Activated CD8-positive, alpha-beta memory T cell treated with anti-CD3 and anti-CD28 coated beads for 24 hours (primary cell): ENCODE measurements at places on chromosomes 13 and 19.

- DNase-seq: no peak
These were observed 64.0 kb downstream of the DNAJC3 start for GRCh38 chr13:95740979-95741320.

DNA sequence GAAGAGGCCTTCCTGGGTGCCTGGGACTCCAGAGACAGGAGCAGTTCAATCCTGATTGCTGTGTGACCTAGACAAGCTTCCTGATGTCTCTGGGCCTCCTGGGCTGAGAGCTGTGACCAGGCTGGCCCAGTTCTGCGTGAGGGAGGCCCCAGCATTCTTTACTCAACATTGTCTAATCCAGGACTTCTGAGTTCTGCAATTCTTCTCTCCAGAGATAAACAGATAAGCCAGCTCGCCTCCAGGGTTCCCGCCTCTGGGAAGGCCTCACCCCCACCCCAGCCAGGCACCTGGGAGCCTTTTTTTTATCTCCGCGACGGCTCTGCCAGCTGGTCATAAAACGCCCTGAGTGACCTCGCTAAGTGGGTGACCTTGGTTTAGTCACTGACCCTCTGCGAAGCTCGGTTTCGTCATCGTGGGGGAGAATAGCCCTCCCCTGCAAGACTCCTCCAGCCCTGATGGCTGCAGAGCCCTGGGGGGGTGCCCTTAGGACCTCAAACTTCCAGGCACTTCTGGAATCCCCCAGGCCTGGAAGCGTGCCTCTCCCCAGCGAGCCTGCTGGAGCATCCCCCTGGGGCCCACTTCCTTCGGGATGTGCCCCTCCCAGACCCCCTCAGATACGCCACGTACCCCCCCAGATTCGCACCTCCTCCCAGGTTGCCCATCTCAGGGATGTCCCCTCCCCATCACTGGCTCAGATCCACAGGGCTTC is 1.9 kb downstream of the SULT2B1 start:
- no peak for DNase-seq

GRCh38 chr19:34676697-34677385 is at the start of gene SCGB2B2:
Gene SCGB2B2, minus strand, starts transcription at chr19:34677159. Its CDS starts 82,596 bp downstream, at chr19:34594563.
- DNase-seq: peak; percentile 86

- DNase-seq: no peak
These were observed 76.5 kb downstream of the ZNF726 start for GRCh38 chr19:23991170-23991569.

GRCh38 chr19:6734096-6734696 is 3.2 kb downstream of the GPR108 start:
- DNase-seq: no peak

DNA sequence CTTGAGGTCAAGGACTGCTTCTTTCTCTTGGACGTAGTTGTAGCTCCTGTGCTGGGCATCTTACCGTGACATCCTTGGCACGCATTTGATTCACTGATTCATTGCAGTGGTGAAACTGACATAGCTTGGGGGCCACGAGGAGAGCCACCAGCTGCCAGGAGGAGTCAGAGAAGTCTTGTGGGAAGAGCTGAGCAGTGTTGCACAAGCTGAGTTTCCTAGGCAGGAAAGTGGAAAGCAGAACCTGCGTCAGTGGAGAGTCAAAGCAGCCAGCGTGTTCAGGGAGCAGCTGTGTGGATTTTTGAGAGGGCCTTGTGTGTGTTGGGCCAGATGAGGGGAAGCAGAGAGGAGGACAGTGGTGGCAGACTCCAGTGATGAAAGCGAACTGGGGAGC is 5.3 kb upstream of the GPR183 start:
- DNase-seq: no peak

GRCh38 chr19:36973021-36973843 is 57.1 kb downstream of the ZNF568 start:
- peak; percentile 91 for DNase-seq

DNA sequence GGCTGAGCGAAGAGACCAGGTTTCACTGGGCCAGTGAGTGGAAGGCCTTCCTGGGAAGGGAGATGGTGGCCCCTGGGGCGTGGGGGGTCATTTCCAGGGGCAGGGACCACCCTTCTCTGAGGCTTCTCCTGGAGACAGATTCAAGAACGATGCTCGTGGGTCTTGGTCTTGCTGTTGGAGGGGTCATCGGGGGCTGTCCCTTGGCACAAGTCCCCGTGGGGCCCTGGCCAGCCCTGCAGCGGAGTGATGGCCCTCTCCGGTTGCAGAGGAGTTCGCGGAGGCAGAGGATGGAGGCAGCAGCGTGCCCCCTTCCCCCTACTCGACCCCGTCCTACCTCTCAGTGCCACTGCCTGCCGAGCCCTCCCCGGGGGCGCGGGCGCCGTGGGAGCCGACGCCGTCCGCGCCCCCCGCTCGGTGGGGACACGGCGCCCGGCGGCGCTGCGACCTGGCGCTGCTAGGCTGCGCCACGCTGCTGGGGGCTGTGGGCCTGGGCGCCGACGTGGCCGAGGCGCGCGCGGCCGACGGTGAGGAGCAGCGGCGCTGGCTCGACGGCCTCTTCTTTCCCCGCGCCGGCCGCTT is 4.8 kb downstream of the TTC9B start:
- DNase-seq: no peak

GRCh38 chr13:80196756-80197155 is 144.2 kb downstream of the SPRY2 start:
- no peak for DNase-seq

DNA sequence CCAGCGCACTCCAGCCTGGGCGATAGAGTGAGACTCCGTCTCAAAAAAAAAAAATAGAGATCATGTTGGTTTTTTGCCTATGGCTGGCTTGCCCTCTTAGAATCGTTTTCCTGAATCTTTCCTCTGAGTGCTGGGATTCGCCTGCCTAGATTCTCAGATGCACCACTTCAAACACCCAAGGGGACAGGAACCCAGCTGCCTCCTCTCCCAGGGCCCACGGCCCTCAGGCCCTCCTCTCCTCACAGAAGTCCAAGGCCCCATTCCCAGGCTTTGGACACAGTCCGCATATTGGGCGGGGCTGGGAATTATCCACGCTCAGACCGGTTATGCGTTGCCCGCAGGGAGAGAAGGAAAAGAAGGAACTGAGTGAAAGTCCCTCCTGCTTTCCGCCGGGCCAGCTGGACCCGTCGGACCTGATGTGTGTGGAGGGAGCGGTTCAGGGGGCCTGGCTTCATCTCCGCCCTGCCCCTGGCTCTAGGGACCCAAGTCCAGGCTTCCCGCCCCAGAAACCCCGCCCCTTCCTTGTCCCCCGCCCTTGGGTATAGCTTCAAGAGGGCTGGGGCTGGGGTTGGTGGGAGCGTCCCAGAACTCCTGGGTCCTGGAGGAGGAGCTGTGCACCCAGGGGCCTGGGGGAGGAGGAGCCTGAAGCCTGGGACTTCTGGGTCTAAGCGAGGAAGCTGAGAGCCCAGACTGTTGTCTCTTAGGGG is 5.8 kb downstream of the PPFIA3 start:
- no peak for DNase-seq

DNA sequence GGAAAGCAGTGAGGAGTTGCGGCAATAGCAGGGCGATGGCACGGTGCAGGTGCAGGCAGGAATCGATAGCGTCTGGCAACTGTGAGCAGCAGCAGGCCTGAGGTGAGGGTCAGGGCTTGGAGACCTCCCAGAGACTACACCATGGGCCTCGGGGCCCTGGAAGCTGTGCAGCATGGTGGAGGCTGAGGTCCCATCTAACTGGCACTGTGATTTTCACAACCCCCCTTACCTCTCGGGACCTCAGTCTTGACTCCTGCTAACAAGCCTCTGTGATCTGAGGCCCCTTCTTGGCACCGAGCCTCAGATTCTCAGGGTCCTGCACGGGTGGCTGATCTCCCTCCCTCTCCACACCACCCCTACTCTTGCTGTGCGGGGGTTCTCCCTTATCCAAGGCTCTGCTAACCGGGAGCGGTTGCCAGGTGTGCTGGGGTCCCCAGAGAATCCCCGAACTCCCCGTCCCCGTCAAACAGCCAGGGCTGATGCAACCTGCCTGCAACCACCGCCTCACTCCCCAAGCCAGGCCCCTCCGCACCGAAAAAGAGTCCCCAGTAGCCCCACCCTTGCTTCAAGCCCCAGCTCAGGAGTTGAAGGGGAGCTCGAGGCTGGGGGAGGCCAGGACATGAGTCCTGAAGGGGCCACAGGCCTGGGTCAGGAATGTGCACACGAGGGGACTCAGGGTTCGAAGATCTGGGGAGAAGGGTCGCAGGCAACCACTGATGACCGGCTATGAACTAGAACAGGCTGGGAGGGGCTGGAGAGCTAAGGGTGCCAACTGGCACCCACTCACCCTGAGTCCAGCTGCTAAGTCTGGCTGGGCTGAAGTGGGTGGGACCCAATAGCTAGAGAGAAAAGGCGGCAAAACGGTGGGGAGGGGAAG is 4.8 kb upstream of the ATF5 start:
- no peak for DNase-seq

- DNase-seq: no peak
These were observed 74.7 kb downstream of the KLF5 start for GRCh38 chr13:73133531-73133930.

DNA sequence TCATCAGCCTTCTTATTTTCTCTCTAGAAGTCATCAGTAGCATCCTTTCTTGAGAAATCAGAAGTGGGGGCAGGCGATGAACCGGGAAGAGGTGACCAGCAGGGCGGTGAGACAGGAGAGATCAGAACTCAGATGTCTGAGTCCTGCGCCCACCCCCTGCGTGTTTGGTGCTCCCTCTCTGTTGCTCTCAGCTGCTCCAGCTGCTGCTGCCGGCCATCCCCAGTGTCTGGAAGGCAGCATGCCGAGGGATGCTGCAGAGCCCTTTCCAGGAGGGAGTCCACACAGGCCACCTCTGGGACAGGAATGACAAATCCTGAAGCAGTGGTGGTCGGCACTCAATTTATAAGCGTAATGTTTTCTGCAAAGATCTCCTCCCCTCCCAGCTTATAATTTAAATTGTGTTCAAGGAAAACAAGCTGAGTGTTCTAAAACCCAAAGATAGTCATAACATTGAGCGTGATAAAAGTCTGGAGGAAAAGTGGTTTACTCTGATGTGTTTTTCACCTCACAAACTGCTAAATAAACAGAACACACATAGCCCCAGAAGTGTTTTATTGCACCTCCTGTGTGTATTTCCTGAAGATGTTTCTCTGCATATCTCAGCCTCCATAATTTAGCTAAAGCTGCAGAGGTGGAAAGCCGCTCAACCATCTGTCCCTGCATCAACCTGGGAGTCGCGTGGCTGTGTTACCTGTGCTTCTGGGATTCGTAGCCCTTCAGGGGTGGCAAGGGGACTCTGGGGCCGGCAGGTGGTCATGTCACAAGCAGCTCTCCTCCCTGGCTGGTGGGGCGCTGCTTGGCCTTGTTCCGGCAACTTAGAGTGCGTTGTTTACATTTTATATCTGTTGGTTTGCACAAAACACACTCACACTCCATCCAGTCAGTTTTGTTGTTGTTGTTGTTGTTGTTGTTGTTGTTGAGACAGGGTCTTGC is 191.2 kb downstream of the USP12 start:
- DNase-seq: no peak

DNA sequence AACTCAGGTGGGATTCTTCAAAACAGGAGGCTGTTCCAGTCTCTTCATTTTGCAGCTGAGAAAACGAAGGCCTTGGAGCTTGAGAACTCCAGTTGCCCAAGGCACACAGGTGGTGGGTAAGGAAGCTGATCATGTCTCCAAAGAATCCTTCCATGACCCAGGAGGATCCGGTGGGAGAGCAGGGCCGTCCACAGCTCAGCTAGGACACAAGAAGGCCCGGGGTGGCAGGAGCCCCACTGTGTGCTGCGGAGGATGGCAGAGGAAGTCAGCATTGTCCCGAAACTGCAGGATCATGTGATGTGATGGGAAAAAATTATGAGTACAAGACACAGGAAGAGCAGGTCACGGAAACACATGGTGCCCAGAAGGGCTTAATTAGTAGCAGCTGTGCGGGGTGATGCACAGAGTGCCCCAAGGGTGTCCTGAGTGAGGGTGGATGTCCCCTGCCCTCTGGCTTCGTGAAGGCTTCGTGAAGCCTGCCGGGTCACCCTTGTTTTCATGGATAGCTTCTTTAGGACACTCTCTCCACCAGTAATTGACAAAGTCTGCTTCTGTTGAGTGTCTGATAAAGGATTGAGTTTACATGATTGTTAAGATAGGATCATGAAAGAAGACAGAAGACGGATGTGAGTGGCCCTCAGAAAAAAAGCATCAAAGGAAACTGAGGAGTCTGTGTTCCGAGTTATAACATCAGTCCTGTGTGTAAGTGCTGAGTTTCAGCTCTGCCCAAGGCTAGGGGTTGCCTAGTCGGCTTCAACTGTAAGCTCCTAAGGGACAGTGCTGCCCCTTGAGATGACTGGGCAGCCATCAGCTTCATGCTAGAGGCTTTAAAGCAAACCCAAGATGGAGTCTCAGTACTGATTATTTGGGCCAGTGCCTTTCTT is 33.8 kb upstream of the SACS start:
- no peak for DNase-seq

- peak; percentile 89 for DNase-seq
These were observed 14.2 kb downstream of the ONECUT3 start for GRCh38 chr19:1767464-1767933.

DNA sequence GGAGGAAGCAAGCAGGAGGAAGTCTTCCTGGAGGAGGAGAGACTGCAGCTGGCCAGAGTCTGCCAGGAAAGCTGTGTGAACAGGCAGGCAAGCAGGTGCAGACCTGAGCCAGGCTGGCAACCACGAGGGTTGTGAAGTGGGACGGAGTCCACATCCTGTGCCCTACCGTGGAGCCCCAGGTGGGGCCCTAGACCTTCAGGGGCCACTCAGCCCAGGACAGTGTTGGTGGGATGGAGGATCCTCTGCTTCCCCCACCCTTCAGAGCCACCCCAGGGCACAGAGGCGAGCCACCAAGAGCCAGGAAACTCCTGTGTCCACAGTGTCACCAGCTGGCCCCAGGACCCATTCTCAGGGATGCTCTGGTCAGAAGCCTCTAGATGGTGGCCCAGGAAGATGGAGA is 8.4 kb upstream of the VSTM2B start:
- no peak for DNase-seq

DNA sequence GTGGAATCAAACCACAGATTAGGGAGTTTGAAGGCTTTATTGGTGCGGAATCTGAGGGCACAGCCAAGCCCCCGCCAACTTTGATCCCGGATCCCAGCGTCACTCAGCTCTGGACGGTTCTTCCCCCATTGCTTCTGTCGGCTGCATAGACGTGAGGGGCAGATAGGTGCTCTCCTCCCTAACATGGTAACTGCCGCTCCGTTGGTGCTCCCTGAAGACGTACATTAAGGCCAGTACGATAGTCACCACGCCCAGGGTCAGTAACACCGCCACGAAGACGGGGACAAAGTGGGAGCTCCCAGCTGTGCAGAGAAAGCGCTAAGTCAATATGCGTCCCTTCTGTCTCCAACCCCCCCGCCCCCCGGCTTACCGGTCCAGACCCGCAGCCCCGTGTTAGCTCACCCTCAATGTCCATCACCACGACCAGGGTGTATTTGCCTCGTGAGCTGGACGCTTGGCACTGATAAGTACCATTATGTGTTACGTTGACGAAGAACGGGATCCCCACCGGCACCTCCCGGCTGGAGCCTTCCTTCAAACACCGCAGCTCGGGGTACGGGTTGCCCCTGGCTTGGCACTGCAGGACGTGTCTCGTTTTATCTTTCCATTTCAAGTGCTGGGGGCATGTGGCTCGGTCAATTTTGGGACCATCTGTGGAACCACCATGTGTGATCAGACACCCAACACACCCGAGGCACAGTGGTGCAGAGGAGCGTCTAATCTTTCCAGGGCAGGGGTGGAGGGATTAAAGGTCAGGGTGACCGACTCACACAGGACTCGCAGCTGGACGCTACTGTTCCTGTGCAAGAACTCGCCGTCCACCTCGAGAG is 644 bp upstream of the RAVER1 start:
- DNase-seq: no peak
